Esophagus squamous epithelium (tissue), 5 donors: ENCODE measurements at places on chromosomes 16 and 17.

GRCh38 chr16:57536306-57537193 is at the start of gene CCDC102A:
TSS of gene CCDC102A (minus strand) at chr16:57536571. CDS start at chr16:57529177, 7,394 bp downstream.
- no peak for DNase-seq

GRCh38 chr16:70646260-70647241 is at the start of gene IL34:
TSS of gene IL34 (plus strand) at chr16:70646559. CDS start at chr16:70646948, 389 bp downstream.
- no peak for DNase-seq

DNA sequence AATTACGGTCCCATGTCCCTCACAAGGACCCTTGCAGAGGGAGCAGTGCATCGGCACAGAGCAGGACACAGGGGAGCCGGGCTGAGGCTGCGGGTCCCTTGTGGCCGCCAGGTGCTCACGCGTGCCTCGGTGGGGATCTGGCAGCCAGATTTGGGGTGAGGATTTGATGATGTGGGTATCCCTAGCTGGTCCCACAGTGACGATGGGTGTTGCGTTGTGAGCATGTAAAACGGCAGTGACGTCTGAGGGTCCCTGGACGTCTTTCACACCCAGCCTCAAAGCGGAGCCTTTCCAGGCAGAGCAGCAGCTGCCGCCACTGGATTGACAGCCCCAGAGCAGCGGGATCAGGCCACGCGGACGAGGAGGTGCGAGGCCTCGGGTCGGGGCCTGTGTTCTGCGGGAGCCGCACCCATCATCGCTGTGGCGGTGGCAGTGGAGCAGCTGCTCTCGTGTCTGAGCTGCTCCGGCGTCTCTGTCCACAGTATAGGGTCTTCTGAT is 54.6 kb downstream of the WDR45B start:
- no peak for DNase-seq

- no peak for DNase-seq
Observed at GRCh38 chr16:30605158-30605557, 5.0 kb downstream of the ZNF689 start.

DNA sequence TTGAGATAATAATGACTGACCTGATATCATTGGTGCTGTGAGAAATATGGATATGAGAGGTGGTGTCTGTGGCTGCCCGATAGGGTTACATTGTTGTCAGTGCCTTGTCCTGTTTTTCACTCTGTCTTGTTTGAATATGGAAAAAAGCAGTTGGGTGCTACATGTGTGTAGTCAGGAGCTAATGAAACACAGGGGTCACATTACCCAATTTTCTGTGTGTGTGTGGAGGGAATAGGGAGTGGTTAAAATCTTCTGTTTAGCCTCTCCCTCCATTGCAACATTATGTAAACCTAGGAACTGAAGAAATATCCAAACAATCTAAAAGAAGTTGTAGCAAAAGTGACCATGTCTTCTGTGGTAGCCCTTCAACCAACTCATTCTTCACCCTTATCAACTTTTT is 527.7 kb upstream of the SOX9 start:
- DNase-seq: no peak

DNA sequence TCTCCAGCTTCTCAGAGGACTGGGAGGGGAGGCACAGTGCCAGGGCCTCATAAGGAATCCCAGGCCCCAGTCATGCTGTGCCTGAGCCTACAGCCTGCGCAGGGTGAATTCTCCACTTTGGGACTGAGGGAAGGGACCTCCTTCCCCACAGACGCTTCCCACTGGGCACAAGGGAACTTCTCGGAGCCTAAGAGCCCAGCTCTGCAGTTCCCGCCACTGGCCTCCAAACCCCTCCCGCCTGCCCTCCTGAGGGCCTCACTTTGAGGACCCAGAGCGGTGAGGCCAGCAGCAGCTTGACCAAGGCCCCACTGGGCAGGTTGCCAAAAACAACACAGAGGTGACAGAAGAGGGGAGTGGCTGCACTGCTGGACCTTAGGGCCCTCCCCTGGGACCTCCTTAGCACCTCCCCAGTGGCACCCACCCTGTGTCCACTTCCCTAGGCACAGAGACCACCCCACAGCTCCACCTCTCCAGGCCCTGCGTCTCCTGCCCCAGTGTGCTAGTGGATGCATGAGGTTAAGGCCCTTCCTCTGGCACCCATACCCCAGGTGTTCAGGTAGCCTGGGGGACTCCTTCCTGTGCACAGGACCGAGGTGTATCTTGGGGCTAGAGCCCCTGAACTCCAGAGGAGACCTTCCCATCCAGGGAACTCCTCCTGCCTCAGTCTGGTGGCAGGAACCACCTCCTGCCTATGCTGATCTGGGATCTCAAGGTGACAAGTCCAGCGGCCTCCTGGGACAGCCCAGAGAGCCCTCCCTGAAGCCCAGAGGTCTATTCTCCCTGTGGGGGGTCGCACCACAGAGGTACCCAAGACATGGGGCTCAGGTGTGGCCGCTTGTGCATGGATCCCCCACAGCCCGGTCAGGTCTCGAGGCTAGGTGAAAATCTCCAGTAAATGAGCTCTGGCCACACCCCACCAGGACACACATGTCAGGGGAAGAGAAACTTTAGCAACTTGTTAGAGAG is 3.4 kb downstream of the CASKIN2 start:
- no peak for DNase-seq

DNA sequence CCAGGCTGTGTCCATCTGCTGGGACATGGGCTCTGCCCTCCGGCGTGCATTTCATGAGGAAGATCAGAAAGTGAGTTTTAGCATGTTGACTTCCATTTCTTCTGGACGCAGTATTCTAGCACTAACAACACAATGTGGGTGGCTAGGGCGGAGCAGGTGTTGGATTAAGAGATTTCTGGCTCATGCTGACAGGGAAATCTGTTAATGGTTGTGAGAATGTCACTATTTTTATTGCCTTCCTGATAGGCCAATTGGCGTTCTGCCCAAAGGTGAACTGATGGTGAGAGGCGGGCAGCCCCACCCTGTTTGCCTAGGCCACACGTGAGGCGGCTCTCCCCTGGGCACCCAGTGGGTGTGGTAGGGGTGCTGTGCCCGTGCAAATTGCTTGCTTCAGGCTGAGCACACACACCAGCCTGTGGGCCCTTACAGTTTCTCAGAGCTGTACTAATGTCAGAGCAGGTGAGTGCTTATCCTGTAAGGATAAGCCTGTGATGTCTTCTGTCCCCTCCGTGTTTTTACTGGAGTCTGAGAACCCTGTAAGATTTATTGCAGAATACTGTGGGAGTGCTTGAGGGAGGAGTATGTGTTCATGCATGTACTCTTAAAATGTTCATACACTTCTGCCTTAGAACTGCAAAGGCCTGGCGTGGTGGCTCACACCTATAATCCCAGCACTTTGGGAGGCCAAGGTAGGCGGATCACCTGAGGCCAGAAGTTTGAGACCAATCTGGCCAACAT is 30.9 kb downstream of the PGS1 start:
- no peak for DNase-seq

GRCh38 chr17:21129023-21129681 is 2.4 kb downstream of the DHRS7B start:
- DNase-seq: no peak

DNA sequence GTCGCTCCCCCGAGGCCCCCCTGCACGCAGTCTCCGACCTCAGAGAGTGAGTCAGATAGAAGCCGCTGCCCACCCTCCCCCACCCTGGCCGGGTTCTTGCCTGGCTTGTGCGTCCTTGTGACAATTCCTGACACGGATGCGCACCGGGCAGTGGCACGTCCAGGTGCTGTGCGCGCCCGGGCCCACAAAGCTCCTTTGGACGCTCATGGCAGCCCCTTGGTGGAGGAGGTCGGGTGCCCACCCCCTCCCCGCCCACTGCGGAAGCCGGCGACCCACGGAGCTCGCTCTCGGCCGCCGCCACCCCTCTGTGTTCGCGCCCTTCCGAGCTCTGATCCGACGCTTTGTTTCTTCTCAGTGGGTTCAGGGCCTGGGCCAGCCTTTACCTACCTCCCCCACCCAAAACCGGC is 662 bp upstream of the TUBB3 start:
- peak; percentile 50 for DNase-seq

DNA sequence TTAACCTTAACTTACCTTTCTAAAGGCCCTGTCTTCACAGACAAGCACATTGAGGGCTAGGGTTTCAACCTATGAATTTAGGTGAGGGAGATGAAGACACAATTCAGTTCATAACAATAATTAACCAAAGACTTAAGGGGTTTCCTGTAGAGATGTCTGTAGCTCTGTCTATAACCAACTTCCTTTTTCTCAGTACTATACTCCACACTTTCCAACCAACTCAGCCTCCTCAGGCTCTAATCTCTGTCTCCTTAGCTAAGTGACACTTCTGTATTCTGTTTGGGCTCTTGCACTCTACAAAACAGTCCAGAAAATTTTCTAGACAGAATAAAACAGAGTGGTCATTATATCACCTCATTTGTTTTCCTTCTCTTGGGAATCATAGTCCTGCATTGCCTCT is 25.8 kb downstream of the CAPNS2 start:
- DNase-seq: no peak

- no peak for DNase-seq
Observed at GRCh38 chr16:20191566-20191965, 117.9 kb upstream of the GPR139 start.

DNA sequence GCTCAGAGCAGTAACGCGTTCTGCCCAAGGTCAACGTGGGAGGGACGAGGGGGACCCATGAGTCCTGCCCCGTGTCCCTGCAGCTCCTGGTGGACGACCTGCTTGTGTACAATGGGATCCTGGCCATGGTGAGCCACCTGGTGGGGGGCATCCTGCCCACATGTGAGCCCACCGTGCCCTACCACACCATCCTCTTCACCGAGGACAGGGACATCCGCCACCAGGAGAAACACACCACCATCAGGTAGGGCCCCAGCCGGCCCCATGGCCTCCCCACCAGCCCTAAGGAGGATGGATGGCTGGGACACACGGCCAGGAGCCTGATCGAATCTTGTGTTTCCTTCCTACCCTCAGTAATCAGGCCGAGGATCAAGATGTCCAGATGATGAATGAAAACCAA is 227.6 kb downstream of the KATNIP start:
- no peak for DNase-seq

DNA sequence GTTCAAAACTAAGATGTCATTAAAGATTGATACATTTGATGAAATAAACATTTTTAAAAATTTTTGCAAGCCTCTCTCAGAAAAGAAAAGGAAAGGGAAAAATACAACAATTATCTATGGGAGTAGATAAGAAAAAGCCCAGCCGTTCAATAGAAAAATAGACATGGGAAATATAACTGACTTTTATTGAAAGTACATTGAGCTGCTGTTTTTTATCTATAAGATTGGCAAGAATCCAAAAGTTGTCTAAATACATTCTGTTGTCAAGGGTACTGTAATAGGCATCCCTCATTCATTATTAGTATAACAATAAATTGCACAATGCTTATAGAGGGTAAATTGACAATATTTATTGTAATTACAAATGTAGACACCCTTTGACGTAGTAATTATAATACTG is 38.4 kb upstream of the IRX6 start:
- DNase-seq: no peak

DNA sequence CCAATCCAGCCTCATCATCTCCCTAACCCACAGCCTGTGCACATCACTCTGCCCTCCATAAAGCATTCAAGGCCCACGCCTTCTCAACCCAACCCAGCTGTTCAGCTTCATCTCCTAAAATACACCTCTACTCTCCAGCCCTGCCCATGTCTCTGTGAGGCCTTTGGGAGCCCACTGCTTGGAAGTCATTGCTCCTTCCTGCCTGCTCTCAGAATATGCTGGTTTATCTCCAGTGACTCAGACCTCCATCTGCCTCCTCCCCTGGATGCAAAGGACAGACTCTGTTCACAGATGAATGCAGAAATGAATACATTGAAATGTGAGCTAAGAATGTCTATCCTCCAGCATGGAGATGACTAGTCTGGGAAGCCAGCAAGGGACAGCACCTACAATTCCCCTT is 19.0 kb downstream of the KCNG4 start:
- no peak for DNase-seq

- DNase-seq: no peak
Observed at GRCh38 chr17:28718333-28719020, 809 bp upstream of the RAB34 start.

DNA sequence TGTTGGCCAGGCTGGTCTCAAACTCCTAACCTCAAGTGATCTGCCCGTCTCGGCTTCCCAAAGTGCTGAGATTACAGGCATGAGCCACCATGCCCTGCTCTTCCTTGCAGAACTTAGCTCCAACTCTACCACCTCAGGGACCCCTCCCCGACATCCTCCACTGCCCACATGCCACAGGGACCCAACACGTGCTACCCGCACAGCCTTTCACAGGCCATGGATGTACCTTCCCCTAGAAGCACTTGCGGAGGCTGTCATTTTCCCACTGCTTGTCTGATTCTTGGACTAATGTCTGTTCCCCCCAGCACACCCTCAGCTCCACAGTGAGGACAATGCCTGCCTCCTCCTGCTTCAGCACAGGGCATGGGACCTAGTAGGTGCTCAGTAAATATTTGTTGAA is 147.4 kb downstream of the ZNF423 start:
- no peak for DNase-seq

DNA sequence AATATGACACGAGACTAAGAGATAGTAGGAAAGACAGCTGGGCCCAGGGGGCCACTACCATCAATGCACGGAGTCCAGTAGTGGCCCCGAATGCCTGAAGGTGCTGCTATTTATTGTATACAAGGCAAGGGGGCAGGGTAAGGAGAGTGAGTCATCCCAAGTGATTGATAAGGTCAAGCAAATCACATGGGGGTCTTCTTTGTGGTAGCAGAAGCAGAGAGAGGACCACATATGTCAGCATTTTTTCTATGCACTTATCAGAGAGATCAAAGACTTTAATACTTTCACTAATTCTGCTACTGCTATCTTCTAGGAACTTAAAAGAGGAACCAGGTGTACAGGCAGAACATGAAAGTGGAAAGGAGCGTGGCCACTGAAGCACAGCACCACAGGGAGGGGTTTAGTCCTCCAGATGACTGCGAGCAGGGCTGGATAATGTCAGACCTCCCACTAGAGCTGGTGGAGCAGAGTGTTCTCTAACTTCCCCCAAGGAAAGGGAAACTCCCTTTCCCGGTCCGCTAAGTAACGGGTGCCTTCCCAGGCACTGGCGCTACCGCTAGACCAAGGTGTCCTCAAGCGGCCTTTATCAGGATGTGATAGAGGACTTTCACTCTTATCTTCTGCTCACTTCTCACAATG is 26.4 kb upstream of the ARL4D start:
- no peak for DNase-seq

DNA sequence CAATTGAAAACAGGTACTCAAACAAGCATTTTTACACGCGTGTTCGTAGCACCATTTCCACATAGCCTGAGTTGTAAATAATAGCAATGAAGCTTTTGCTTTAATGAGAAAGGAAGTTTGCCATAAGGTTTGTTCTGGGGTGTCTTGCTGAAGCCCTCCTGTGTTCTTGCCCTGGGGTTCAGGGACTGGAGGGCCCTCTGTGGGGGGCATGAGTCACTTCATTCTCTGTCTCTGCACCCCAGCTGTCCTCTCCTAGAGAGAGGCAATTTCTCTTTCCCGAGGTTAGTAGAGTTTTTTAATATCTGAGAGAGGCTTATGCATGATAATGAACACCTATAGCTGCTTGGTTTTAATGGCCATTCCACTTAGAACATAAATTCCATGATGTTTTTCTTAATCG is 9.6 kb downstream of the AFMID start:
- no peak for DNase-seq
